ENCODE measurements at places on chromosomes 11 and 22.

DNA sequence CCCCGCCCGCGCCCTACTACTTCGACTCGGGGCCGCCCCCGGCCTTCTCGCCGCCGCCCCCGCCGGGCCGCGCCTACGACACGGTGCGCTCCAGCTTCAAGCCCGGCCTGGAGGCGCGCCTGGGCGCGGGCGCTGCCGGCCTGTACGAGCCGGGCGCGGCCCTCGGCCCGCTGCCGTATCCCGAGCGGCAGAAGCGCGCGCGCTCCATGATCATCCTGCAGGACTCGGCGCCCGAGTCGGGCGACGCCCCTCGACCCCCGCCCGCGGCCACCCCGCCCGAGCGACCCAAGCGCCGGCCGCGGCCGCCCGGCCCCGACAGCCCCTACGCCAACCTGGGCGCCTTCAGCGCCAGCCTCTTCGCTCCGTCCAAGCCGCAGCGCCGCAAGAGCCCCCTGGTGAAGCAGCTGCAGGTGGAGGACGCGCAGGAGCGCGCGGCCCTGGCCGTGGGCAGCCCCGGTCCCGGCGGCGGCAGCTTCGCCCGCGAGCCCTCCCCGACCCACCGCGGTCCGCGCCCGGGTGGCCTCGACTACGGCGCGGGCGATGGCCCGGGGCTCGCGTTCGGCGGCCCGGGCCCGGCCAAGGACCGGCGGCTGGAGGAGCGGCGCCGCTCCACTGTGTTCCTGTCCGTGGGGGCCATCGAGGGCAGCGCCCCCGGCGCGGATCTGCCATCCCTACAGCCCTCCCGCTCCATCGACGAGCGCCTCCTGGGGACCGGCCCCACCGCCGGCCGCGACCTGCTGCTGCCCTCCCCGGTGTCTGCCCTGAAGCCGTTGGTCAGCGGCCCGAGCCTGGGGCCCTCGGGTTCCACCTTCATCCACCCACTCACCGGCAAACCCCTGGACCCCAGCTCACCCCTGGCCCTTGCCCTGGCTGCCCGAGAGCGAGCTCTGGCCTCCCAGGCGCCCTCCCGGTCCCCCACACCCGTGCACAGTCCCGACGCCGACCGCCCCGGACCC, 17.4 kb upstream of the ACR start:
- DNase-seq: no peak

DNA sequence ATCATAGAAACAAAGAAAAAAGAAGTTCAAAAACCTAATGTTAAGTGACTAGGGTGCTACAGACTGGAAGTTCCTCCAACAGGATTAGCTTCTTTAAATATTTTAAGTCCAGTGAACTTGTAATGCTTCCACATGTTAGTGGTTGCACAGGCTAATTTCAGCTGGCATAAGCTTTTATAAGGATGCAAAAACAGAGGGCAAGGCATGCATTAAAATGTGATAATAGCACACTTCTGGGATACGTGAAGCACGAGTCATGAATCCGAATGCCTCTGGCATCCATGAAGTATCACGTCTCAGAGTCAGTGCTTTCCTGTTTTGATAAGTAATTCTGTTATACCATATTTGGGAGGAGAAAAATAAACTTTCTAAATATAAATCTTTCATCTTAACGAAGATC, 106.8 kb downstream of the DCDC1 start:
- DNase-seq: no peak

- DNase-seq: no peak
Measured at GRCh38 chr22:50140615-50141014, 29.9 kb upstream of the PANX2 start.

GRCh38 chr22:42208362-42208761, 62.1 kb downstream of the TCF20 start:
- DNase-seq: no peak

- DNase-seq: no peak
Measured at GRCh38 chr11:124934862-124935547, 842 bp downstream of the HEPACAM start.

GRCh38 chr11:104968856-104969776, 742 bp upstream of the CASP4 start:
- DNase-seq: no peak

DNA sequence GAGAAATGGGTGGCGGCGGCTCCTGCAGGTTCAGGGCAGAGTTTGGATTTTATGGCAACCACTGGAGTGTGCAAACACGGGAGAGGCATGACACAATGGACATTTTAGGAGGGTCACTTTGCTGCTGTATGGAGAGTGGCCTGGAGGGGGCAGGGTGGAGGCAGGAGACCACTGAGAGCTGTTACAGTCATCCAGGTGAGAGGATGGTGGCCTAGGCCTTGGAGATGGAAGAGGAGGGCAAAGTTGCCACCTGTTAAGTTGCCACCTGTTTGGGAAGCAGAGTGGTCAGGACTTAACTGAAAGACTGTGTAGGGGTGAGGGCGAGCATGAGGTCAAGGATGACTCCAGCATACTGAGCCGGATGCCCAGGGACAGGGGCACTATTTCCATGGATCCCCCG, 2.3 kb upstream of the RAD9A start:
- DNase-seq: no peak

DNA sequence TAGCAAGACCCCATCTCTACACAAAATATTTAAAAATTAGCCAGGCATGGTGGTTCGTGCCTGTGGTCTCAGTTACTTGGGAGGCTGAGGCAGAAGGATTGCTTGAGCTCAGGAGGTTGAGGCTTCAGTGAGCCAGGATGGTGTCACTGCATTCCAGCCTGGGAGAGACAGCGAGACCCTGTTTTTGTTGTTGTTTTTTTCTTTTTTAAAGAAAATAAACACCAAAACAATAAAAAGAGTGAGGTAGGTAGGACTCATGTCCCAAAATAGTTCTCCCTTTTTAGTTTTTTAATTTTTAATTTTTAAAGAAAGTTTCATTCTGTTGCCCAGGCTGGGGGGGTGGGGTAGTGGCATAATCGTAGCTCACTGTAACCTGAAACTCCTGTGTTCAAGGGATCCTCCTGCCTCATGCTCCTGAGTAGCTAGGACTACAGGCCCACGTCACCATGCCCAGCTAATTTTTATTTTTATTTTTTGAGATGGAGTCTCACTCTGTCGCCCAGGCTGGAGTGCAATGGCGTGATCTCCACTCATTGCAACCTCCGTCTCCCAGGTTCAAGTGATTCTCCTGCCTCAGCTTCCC, 25.5 kb upstream of the MALAT1 start:
- no peak for DNase-seq

GRCh38 chr11:111879637-111879960, 258 bp downstream of the CFAP68 start:
- no peak for DNase-seq

- DNase-seq: no peak
Measured at GRCh38 chr22:44962741-44963454, 46.9 kb downstream of the PHF21B start.

DNA sequence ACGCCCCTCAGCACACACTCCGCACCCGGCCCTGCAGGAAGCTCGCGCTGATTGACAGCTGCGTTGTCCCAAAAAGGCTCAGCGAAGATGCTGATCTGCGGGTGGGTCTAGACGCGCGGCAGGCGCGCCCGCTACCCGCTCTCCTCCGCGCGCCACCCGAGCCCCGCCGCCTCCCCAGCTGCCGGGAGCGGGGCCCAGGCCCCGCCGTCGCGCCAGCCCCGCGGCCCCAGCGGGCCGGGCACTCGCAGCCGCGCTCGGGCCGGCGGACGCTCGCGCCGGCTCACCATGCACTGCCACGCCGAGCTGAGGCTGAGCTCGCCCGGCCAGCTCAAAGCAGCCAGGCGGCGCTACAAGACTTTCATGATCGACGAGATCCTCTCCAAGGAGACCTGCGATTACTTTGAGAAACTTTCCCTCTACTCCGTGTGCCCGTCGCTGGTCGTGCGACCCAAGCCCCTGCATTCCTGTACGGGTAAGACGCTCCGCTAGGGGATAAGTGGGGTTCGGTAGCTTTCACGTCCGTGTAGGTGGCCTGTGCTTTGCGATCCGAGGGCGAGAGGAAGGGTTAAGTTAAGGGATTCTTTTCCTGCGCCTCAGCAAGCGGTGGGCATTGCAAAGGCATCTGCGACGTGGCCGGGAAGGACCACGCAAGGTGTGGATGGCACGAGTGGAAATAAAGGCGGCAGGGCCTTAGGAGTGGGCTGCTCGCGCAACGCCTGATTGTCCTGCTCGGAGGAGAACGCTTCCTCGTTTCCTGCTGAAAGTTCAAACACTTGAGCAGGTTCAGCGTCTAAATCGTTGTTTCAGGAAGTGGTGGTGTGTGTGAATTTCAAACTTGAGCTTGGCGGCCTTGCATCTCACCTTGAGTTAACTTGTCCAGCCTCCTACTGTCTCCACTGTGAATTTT, at the start of gene BARX2:
Gene BARX2 (plus strand): TSS at position 98 of the 907 bp plus-strand sequence. CDS start 188 bp downstream, at position 286.
- no peak for DNase-seq

DNA sequence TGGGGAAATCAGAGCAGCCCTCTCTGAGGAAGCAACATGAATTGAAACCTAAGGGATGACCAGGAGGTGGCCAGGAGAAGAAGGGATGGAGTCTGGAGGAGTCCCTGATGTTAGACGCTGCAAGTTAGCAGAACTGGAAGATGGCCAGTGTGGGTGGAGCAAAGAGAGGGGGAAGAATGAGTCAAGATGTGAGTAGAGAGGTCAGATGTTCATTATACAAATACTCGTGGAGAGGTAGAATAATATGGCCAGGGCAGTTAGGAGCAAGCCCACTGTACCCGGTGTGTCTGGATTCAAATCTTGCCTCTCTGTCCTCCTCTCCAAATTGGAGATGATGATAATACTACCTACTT, 242.0 kb downstream of the TENM4 start:
- DNase-seq: no peak

GRCh38 chr22:19761725-19762567, 1.4 kb downstream of the TBX1 start:
- no peak for DNase-seq

GRCh38 chr11:27914080-27914479, 193.9 kb downstream of the KIF18A start:
- no peak for DNase-seq

DNA sequence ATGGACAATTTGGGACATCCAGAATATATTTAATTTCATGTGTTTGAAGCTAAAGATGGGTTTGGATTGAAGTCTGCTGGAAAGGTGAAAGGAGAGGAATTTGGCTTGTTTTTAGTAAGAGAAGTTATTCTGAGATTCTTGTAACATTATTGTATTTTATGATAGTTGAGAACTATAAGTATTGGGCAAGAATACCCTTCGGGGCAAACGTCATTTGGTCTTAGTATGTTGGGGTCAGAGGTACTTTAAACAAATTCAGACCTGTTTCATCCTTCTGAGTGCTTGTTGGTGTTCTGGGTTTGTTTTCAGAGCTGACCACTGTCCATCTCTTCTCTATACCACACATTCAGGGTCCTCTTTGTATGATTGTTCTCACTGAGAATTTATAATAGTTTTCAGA, 19.5 kb downstream of the PANX1 start:
- DNase-seq: no peak

DNA sequence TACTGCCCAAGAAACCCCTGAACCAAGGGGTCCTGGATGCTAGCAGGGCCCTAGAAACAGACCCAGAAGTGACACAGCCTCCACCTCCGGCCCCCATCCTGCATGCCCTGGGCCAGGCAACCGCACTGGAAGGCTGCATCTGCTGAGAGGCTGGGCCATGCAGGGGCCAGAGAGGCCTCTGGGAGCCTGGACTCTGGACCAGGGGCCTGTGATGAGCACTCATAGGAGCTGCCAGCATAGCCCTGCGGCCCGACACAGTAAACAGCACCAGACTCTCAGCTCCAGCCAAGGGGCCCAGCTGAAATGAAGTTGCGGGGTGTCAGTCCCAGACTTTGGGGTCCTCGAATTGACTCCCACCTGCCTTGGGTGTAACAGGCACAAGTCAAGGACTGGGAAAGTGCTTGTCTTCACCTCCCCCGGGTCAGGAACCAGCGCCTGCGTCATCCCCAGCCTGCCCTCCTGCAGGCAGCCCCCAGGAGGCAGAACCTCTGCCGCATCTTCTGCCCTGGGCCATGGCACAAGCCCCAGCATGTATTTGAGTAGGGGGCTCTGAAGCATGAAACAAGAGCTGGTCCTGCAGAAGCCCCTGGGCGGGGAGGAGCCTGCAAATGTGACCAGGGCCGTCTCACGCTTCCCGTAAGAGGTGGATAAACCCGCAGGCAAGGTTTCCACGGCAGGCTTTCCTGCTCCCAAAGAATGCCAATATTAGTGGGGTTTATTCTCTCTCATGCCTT, 25.2 kb upstream of the CCND1 start:
- no peak for DNase-seq

- DNase-seq: no peak
Measured at GRCh38 chr11:60121264-60121663, 32.8 kb downstream of the MS4A2 start.

- no peak for DNase-seq
Measured at GRCh38 chr11:32213223-32213622, 122.3 kb downstream of the RCN1 start.

GRCh38 chr11:97364047-97364446, 974.2 kb downstream of the JRKL start:
- DNase-seq: no peak

- no peak for DNase-seq
Measured at GRCh38 chr11:120611581-120611980, 100.0 kb downstream of the GRIK4 start.

- DNase-seq: no peak
Measured at GRCh38 chr22:30078320-30079311, 1.6 kb upstream of the HORMAD2 start.

GRCh38 chr11:133133050-133133449, 399.3 kb downstream of the OPCML start:
- DNase-seq: no peak

GRCh38 chr11:75263944-75264349, 23.4 kb downstream of the TPBGL start:
- DNase-seq: no peak

DNA sequence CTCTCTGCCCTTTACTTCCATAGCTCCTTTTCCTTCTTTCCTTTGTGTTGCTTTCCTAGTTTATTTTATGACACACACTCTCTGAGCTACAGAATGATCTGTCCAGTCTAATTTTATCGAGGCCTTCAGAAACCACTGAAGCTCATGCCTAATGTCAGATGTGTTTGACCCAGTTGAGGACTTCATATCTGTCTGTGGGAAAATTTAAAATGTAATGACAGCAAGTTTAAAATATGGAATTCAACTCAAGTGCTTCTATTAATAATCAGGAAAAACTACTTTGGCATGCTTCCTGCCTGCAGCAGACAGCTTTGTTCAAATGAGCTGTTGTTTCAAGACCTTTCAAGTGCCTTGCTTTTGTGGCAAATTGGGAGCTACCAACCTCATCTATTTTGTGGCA, 261.8 kb upstream of the MTNR1B start:
- DNase-seq: no peak

- no peak for DNase-seq
Measured at GRCh38 chr11:92340839-92341238, 116.2 kb downstream of the FAT3 start.

GRCh38 chr11:58152781-58153180, 27.5 kb upstream of the OR9I1 start:
- no peak for DNase-seq
